ENCODE measurements at places on chromosomes 1 and 21. TPM values are rescaled to one million over a fixed set of nuclear protein-coding genes. Genes with fewer than 3 reads are reported as not detected.
A peak's percentile ranks its signal among the peaks of the same experiment; 100 is the strongest.

DNA sequence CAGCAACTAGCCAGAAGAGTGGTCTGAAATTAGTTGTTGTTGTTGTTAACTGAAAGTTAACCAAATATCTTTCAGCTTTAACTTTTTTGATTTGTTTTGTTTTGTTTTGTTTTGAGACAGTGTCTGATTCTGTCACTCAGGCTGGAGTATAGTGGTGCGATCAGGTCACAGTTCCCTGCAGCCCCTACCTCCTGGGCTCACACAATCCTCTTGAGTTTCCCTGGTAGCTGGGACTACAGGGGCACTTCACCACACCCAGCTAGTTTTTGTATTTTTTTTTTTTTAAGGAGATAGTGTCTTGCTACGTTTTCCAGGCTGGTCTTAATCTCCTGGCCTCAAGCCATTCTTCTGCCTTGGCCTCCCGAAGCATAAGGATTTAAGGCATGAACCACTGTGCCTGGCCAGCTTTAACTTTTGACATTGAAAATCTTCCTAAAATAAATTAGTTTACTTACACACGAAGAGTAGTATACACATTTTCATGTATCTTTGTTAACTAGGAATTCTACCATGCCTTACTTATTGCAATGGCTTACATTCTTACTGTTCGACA lies 45.0 kb downstream of the GNG12 start:
- DNase-seq = no peak

SPRR1A gene
- not detected for total RNA-seq

DNA sequence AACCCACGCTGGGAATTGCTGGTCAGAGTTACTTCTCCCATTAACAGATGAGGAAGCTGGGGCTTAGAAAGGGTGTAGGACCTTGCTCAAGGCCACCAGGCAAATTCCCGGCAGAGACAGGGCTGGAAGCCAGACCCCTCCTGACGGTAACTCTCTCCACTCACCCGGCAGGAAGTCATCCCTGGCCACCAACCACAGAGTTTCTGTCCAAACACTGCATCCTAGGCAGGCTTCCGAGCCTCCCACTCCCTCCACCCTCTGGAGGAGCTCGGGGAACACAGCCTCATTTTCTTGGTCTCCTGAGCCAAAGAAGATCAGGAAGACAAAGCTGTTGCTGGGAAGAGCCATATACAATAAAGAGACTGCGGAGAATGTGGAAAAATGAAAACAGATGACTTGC lies 25.0 kb upstream of the ZNF436 start:
- DNase-seq = peak; percentile 73

DNA sequence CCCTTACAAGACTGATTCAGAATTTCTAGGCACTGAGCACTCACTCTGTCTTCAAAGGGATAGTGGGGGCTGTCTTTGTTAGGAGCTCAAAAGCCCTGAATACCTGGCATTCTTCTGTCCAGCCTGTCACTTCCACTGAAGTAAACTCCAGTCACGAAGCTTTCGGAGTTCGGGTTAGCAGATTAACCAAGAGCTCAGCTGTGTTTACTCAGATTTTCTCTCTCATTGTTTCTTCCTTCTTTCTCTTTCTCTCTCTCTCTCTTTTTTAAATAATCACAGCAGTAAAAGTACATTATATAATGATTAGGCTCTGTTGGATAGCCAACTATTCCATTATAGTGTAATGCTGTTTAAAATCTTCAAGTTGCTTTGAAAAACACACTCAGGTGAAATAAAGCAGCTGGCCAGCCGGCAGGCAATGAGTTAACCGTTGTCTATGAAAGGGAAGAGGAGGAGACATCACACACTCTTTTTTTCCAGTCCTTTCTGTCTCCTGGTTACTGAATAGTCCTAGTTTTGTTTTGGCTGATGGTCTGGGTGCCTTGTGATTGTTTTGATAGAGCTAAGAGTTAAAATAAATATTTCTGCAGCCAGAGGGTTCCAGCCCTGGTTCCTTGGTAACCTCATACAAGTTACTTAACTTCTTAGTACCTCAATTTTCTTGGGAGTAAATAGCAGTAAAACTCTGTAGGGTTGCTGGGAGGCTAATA lies 89.8 kb downstream of the ADSS2 start:
- DNase-seq = peak; percentile 43

GRCh38 chr1:181033128-181033798 lies 520 bp upstream of the MR1 start:
- DNase-seq = peak; percentile 65

TNFRSF4 gene
- total RNA-seq = 0.32 TPM

GRCh38 chr1:226882631-226883409 lies 12.4 kb downstream of the PSEN2 start:
- DNase-seq = peak; percentile 49

DNA sequence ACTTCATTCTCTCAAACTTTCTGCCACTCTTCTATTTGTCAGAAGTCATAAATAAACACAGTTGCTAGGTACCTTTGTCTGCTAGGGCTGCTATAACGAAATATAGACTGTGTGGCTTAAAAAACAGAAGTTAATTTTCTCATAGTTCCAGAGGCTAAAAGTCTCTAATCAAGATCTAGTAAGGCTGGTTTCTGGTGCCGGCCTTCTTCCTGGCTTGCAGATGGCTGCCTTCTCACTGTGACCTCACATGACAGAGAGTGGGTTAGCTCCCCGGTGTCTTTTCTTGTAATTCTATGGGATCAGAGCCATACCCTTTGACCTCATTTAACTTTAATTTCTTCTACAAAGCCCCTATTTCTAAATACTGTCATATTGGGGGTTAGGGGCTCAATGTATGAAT lies 5.9 kb downstream of the PDC start:
- no peak for DNase-seq

DNA sequence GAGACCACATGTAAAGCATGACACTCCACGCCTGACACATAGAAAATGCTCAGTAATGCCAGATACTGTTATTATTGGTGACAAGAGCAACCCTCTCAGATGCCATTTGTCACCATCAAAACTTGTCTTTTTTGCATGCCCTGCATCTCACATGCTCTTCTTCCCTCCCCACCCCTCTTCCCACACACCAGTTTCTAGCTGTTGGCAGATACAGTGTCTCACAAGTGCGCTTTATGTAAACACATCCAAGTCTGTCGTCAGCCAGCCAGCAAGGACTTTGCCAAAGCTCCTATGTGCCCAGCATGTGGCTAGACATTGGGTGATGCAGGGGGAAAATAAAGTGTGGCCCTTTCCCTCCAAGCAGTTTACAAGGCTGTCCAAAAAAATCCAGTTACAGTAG lies 44.9 kb upstream of the EPHA8 start:
- DNase-seq = no peak

CYP2J2 gene
- total RNA-seq = 0.11 TPM

DNA sequence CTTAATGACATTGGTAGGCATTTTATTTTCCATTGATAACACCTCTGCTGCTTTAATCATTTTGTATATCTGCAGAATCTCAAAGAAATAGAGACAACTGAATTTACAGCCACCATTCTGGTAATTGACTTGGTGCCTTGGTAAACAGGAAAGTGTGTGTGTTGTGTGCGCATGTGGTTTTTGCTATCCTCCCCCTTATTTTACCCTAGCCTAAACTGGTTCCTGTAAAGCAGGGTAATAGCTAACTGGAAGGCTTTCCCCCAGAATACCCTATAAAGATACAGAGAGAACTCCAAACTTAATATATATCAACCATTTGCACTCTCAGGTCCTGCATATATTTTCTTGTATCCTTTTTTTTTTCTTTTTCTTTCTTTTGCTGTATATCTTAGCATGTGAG lies 149.5 kb upstream of the ADGRL4 start:
- no peak for DNase-seq

- no peak for DNase-seq
Measured at GRCh38 chr1:170864238-170864637, 71.1 kb upstream of the MROH9 start.

DNA sequence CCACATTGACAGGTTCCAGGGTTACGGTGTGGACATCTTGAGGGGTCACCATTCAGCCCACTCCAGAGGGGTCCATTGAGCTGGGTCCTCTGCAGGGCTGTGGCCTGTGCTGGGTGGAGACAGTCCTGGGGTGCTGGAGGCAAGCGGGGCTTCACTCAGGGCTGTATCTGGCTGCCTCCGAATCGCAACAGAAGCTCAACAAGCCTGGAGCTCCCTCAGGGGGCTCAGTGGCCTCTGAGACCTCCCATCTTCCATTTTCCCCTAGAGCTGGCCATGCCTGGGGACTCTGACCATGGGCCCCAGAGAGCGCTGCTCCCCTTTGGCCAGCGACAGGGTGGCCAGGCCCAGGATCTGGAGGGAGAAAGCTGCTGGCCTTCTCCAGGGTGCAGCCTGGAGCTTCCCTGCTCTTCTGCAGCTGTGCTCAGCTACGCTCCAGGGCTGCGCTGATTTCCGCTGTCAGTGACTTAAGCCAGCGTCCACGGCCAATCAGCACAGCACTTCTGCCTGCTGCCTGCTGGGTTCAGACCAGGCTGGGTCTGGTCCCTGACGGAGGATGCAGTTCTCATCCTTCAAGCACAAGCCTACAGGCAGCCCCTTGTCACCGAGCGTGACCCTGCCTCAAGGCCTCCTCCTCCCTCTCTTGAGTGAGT lies 45.0 kb upstream of the ADARB1 start:
- no peak for DNase-seq

DNA sequence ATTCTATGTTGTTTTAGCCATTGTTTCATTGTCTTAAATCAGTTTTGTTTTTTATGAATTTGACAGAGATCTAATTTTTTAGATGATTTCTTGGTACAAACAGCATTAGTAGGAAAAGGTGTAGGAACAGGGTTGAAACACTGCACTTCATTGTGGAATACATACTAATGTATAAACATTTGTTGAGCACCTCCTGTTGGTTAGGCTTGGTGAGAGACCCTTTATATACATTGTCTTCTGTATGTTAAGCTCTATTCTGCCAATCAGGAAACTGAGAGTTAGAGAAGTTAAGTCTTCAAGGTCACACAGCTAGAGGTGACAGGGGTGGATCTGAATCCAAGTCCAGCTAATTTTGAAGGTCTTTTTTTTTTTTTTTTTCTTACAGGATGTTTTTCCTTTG lies 192.7 kb downstream of the VPS13D start:
- no peak for DNase-seq

PERM1 gene
- total RNA-seq = not detected

RHBDL2 gene
- total RNA-seq = 0.17 TPM

GRCh38 chr1:200184196-200184595 lies 156.7 kb downstream of the NR5A2 start:
- peak; percentile 94 for DNase-seq

DNA sequence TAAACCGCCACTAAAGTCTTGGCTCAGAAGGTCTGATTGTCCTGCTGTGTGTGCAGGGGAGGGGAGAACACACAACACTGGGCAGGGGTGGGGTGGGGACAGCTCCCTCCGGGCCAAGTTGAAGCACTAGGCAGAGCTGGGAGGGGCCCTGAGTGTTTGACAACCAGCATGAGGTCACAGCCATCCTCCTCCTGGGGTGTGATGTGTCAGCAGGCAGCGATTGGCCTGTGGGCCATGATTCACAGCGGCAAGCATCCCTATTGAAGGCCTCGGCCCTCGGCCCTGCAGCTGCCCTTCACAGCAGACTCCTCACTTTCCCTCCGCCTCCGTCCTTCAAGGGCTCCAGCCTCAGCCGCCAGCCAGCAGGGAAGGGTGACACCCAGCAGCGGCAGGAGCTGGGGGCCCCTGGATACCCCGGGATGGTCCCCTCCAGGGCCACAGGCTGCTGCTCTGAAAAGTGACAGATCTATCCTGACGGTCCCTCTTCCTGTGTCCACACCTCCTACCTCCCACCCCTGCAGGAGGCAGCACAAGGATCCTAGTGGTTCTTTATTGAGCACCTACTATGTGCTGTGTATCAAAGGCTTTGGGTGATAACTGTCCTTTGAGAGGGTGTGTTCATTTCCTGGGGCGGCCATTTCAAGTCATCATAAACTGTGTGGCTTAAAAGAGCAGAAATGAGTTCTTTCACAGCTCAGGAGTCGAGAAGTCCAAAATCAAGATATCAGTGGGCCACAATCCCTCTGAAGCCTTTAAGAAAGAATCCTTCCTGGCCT lies 66.0 kb upstream of the SLC25A33 start:
- DNase-seq = peak; percentile 90

DNA sequence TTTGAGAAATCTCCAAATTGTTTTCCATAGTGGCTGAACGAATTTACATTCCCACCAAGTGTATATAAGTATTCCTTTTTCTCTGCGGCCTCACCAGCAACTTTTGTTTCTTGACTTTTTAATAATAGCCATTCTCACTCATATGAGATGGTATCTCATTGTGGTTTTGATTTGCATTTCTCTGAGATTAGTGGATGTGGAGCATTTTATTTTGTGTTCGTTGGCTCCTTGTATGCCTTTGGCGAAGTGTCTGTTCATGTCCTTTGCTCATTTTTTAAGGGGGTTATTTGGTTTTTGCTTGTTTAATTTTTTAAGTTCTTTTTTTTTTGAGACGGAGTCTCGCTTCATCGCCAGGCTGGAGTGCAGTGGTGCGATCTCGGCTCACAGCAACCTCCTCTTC lies 45.1 kb upstream of the MPC2 start:
- DNase-seq = no peak

DDAH1 gene
- 47.1 TPM for total RNA-seq

- peak; percentile 61 for DNase-seq
Measured at GRCh38 chr1:50774759-50775351, 185.2 kb downstream of the FAF1 start.

GRCh38 chr1:151828921-151829320 lies 2.7 kb downstream of the RORC start:
- DNase-seq = no peak

TNFAIP8L2 gene
- not detected for total RNA-seq

GRCh38 chr21:45579383-45580180 lies 37.3 kb upstream of the SLC19A1 start:
- DNase-seq = no peak

KLF17 gene
- 0.19 TPM for total RNA-seq

DNA sequence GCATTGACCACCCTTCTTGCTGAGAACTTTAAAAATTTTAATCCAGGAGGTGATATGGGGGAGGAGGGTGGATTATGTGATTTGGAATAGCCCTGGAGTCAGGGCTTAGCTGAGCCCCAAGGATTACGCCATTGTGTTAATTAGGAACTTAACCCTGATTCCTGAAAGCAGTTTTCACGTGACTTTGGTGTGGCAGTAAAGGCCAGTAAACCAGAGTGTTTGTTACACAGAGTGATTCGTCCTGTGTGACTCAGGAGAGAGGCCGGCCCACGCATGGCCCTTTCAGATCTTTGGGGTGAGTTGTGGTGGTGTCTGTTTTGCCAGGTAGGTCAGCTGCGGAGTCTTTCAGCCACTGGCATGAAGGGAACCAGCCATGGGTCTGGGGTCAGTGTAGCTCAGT lies 107.6 kb downstream of the NOS1AP start:
- DNase-seq = no peak

DNA sequence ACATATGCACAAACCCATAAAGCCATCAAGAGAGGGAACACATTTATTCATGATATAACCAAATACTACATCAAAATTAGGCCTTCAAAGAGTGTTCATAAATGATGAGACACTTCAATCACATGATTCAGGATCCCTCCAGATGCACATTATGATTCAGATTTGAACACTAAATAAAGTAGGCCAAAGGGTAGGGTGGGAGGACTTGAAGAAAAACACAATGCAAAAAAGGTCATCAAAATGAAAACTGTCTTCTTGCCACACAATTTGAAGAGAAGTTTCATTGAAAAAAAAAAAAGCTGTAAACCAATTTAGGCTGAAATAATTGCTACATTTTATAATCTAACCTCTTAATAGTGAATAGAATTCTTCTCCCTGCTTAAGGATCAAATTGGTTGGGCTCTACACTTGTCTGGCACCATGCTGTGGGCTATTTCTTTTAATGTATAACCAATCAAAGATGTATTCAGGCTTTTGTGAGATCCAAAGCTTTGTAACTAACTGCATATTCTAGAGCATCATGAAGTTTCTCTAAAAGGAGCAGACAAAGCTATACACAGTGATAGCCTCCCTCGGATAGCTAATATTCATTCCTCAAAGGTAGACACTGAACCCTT lies 58.1 kb downstream of the ZSWIM5 start:
- no peak for DNase-seq

CELA2A gene
- not detected for total RNA-seq

GRCh38 chr1:170261669-170262068 lies 115.9 kb downstream of the NTMT2 start:
- no peak for DNase-seq

Data from LHCN-M2 (cell line).